ENCODE measurements at places on chromosomes 2 and 18.

DNA sequence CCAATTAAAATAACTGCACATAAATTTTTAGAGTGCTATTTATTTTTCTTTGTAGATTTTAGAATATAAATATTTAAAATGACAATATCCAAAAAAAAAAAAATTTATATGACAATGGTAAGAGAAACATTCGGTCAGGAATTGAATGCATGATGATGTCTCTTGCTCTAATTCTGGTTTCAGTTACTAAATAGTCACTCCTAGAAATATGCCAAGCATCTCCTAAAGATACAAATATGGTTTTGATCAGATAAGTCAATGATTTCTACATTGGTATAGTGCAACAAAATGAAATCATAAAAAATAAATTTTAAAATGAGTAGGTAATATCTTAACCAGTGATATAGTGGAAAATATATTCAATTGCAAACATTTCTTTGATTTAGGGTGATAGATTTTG lies 95.9 kb upstream of the ACKR3 start:
- peaks cover 3% of the 10 kb centered on the region for H3K27me3 ChIP-seq
- no peaks in the 10 kb centered on the region for H3K4me1 ChIP-seq
- no peak for DNase-seq

GRCh38 chr2:136844546-136844945 lies 79.2 kb downstream of the THSD7B start:
- no peak overlapping the region for H3K4me3 ChIP-seq
- peak; percentile 11 for DNase-seq
- H3K27ac ChIP-seq, result no peak overlapping the region
- H3K36me3 ChIP-seq, result no peaks in the 10 kb centered on the region
- peaks cover 3% of the 10 kb centered on the region for H3K27me3 ChIP-seq

- H3K27ac ChIP-seq, result no peak overlapping the region
- no peaks in the 10 kb centered on the region for H3K4me1 ChIP-seq
- H3K4me3 ChIP-seq, result no peak overlapping the region
- no peaks in the 10 kb centered on the region for H3K36me3 ChIP-seq
Observed at GRCh38 chr2:72603481-72603880, 222.4 kb downstream of the EXOC6B start.

- H3K27me3 ChIP-seq, result no peaks in the 10 kb centered on the region
- DNase-seq, result no peak
- no peaks in the 10 kb centered on the region for H3K36me3 ChIP-seq
- H3K4me1 ChIP-seq, result no peaks in the 10 kb centered on the region
- no peak overlapping the region for H3K27ac ChIP-seq
Observed at GRCh38 chr2:139477618-139478017, 697.4 kb upstream of the NXPH2 start.

DNA sequence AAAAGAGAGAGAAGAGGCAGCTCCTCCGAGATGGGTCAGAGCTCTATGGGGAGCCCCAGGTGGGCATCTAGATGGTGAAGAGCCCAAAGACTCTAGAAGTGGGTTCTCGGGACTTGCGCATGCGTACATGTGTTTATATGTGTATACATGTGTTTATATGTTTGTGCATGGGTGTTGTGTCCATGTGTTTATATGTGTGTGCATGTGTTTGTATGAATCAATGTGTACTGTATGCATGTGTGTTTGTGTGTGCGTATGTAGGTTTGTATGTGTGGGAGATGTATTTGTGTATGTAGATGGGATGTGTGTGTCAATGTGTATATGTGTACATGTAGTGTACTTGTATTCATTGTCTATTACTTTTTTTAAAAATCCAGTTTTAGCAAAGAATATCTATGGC lies 25.6 kb downstream of the DNPEP start:
- H3K4me1 ChIP-seq, result no peaks in the 10 kb centered on the region
- no peak for DNase-seq
- H3K4me3 ChIP-seq, result no peak overlapping the region
- no peaks in the 10 kb centered on the region for H3K36me3 ChIP-seq

GRCh38 chr2:161448431-161448830 lies 32.3 kb downstream of the TBR1 start:
- no peaks in the 10 kb centered on the region for H3K4me1 ChIP-seq
- H3K4me3 ChIP-seq, result no peak overlapping the region
- no peak overlapping the region for H3K27ac ChIP-seq

- no peak overlapping the region for H3K4me3 ChIP-seq
- no peaks in the 10 kb centered on the region for H3K36me3 ChIP-seq
- H3K27ac ChIP-seq, result no peak overlapping the region
- H3K27me3 ChIP-seq, result no peaks in the 10 kb centered on the region
- DNase-seq, result no peak
Observed at GRCh38 chr2:211881449-211881848, 657.2 kb downstream of the ERBB4 start.

- no peaks in the 10 kb centered on the region for H3K4me1 ChIP-seq
- H3K27me3 ChIP-seq, result no peaks in the 10 kb centered on the region
- H3K36me3 ChIP-seq, result no peaks in the 10 kb centered on the region
Observed at GRCh38 chr2:59019566-59020159, 778.5 kb upstream of the FANCL start.

- no peaks in the 10 kb centered on the region for H3K4me1 ChIP-seq
- H3K27ac ChIP-seq, result no peak within 1 kb of the TSS
Observed at GRCh38 chr2:231395188-231396057, at the start of gene B3GNT7. B3GNT7 (plus strand) TSS chr2:231395710; CDS start chr2:231395804, 94 bp downstream.
